ENCODE measurements at places on chromosomes 4 and X.

DNA sequence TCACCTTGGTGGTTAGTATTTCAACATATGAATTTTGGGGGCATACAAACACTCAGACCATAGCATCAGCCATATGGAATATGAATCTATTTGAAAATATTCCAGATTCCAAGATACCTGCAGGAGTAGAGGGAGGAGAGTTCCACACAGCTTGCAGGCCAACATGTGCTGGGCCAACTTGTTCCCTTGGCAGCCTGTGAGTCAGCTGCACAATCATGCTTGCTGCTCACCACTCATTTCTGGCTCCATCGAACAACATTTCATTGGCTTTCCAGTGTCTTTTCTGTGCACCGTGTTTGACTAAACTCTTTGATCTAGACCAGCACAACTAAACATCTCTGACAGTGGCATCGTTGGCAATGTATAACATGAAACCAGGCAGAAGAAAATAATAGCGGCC, 282.5 kb upstream of the RASGEF1B start:
- DNase-seq = no peak

- peak; percentile 57 for DNase-seq
Measured at GRCh38 chrX:8743126-8743732, 11.3 kb upstream of the ANOS1 start.

- DNase-seq = no peak
Measured at GRCh38 chr4:169184236-169184635, 86.5 kb downstream of the SH3RF1 start.

GRCh38 chr4:123340381-123340701, 56.3 kb upstream of the SPRY1 start:
- no peak for DNase-seq

DNA sequence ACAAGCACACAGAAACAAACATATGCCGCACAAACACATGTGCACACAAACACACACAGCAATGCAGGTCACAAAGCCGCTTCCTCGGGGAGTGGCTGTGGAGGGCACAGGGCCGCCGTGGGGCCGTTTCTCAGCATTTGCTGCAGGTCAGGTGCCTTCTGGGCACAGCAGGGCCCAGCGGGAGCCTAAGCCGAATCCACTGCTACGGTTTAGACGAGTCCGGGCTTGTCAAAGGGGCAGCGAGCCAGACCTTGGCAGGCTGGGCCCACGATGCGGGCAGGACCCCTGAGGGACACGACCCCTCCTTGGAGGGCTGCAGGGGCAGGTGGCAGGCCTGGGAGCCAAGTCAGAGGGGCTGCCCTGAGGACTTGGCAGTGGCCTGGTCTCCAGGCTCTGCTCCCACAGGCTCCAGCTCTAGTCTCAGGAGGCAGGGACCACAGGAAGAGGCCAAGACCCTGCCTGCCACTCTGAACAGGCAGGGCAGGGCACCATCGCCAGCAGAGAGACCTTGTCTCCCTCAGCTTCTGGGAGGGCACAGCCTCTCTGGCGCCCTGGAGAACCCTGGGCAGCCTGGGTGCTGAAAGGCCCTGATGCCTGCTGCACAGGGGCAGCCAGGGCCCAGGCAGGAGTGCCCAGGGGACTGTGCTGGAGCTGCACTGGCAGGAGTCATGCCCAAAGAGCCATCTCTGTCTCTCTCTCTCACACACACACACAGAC, 5.5 kb upstream of the ATP2B3 start:
- DNase-seq = no peak

GRCh38 chr4:115356176-115356575, 242.8 kb upstream of the NDST4 start:
- no peak for DNase-seq

DNA sequence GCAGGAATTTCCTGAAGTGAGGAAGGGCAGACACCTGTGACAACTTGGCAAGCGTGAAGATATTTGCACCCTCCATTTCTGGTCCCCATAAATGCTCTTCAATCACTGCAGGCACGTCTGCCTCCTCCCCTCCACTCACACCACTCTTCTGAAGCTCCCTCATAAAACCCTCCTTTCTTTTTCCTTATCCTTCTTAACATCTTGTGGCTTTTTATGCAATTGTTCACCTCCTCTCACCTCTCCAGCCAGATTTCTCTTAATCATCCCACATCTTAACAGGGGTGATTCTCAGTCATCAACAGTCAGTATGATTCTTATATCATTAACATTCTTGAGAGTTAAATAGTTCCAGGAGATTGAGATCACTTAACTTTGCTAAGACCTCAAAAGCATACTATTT, 277.4 kb downstream of the SPRY1 start:
- no peak for DNase-seq

DNA sequence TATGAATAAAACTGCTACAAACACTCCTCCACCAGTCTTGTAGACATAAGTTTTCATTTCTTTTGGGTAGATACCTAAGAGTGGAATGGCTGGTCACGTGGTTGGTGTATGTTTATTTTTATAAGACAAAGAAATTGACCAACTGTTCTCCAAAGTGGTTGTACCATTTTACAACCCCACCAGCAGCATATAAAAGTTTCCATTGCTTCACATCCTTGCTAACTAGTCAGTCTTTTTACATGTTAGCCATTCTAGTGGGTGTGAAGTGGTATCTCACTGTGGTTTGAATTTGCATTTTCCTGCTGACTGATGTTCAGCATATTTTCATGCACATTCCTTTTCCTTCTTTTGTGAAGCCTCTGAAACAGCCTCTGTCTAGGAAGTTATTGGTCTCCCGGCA, 76.2 kb upstream of the ADGRG2 start:
- no peak for DNase-seq

DNA sequence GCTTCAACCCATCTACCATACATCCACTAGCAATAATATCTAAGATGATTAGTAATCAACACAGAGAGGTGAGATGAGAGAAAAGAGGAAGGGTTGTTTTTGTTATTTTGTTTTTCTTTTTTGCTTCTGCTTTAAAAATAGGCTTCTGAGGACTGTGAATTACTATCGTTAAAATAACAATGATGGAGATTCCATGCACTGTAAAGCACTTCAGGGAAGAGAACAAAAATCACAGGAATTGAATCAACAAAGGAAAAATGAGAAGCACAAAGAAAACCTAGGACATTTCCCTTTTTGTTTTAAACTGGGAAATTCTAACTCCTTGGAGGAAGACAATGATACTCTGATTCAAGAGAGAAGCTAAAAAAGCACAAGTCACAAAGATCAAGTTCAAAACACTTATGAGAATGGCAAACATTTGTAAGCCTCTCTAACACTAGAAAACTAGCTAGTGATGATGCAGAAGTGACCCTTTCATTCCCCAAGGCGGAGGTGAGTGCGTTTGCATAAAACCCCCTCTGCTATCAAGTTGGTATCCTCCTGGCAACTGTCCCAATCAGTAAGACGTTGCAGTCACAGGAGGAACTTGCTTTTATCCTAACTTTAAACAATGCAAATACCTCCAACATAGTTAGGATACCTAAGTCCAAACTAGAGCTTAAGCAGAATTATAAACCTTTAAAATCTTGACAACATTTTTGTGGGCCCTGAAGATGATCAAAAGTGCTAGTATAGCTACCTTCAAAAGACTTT, 308.5 kb downstream of the CAMK2D start:
- DNase-seq = no peak

DNA sequence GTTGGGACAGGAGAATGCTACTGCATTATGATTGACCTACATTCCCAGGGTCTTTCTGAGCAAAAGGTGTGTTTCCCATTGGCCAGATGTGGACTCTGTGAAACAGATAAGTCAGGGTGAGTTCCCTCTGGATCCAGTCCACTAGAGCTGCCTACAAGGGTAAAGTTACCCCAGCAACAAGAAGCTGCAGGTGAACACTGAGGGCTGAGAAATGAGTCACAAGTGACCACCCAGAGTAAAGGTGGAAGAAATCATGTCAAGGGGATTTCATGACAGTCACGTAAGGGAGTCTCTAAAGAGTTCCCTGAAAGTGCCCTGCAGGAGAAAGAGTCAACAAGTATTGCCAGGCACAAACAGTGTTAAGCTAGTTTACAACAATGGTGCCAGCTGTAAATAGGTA, 16.3 kb downstream of the F8A1 start:
- DNase-seq = no peak

DNA sequence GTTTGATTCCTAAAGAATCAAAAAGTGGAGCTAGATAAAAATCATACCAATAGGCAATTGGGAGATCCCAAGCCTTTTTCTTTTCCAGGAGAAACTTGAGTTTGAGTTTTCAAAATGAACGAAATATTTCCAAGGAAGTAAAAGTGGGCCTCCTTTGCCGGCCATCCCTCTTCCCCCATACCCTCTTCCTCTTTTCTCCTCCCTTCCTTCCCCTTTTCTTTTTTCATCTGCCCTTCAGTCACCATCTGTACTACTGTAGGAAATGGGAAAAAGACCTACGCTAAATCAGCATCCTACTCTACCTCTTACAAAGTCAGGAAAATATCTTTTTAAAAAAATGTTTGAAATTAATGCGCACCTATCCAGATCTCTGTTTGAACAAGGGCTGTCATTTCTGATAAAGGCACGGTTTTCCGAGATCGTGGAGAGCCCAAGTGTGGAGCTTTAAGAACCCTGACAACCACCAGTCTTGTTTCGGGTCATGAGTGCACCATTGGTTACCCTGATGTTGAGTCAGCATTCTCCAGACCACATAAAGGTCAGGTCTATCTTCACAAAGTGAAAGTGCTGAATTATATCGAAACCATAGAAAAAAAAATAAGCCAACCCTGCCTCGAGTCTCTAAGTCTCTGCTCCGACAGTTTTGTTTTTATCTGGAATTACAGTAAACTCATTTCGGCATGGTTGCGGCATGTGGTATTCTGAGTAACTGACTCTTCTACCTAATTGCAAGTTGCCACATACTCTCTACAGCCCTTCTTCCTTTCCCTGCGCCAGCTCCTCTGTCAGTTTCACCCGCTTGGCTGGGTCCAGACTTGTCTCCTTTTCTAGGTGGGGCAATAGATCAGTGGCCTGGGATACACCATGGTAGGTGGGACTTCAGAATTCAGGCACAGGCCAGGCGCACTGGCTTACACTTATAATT, 140.2 kb upstream of the KLF3 start:
- peak; percentile 33 for DNase-seq

GRCh38 chr4:176034499-176034898, 31.1 kb upstream of the WDR17 start:
- peak; percentile 51 for DNase-seq
